Breast epithelium (tissue), 4 donors: ENCODE measurements at places on chromosomes 1 and 21. TPM values are rescaled to one million over a fixed set of nuclear protein-coding genes. Genes with fewer than 3 reads are reported as not detected.

Gene C1orf116
- 5.6 TPM for total RNA-seq

Gene FAM72A
- 0.98 TPM for total RNA-seq

- peak; percentile 45 for DNase-seq
- peak overlapping the region; percentile 95 for H3K27ac ChIP-seq
- H3K27me3 ChIP-seq = no peaks in the 10 kb centered on the region
- peak overlapping the region; percentile 96 for H3K4me3 ChIP-seq
Measured at GRCh38 chr1:247332623-247333361, 1.1 kb upstream of the ZNF496 start.

DNA sequence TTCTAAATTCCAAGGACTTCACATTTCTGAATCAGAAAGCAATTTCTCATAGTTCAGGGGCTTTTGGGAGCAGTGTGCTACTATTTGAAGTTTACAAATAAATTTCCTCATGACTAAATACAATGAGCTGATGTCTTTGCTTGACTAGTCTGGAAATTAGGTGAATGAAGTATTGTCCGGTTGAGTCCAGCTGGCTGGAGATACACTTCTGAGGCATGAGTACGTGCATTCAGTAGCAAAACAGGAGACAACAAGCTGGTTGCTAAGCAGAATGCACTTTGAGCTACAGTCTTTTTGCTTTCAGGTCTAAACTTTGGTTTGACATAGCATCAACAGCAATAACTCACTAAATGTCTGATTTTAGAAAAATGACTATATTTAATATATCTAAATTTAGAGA is 27.1 kb downstream of the ZNHIT6 start:
- H3K27ac ChIP-seq = no peak overlapping the region
- H3K36me3 ChIP-seq = no peaks in the 10 kb centered on the region
- H3K4me1 ChIP-seq = no peaks in the 10 kb centered on the region
- no peaks in the 10 kb centered on the region for H3K27me3 ChIP-seq

- no peak overlapping the region for H3K4me3 ChIP-seq
- H3K36me3 ChIP-seq = no peaks in the 10 kb centered on the region
- DNase-seq = no peak
- no peak overlapping the region for H3K27ac ChIP-seq
Measured at GRCh38 chr1:182761396-182762395, 27.9 kb upstream of the NPL start.

- H3K27ac ChIP-seq = no peak overlapping the region
- no peak for DNase-seq
- no peaks in the 10 kb centered on the region for H3K4me1 ChIP-seq
- H3K36me3 ChIP-seq = no peaks in the 10 kb centered on the region
Measured at GRCh38 chr1:99789715-99790114, 23.3 kb upstream of the FRRS1 start.

GRCh38 chr1:64199154-64199553 is 4.3 kb upstream of the UBE2U start:
- H3K27me3 ChIP-seq = no peaks in the 10 kb centered on the region
- no peak for DNase-seq
- no peak overlapping the region for H3K27ac ChIP-seq
- no peak overlapping the region for H3K4me3 ChIP-seq
- H3K36me3 ChIP-seq = no peaks in the 10 kb centered on the region

DNA sequence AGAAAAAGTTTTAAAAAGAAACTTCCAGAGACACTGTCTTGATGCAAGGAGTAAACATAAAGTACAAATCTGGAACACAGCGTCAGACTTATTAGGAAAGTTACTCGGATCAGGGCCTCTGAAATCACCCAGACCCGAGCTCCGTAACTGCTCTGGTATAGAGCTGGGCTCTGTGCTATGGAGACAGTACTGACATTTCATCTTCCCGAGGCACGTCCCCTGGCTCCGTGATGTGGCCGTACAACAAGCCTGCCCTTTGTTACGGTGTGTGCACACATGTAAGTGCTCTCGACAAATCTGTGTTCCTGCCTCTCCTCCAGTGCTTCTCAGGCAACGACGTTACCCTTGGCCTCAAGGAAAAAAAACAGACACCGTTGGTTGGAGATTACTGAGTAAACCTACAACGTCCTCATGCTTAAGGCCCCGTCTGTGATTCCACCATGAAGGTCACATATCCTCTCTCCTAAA is 107.0 kb upstream of the IRF2BP2 start:
- H3K27ac ChIP-seq = peak overlapping the region; percentile 58
- DNase-seq = no peak
- H3K4me3 ChIP-seq = no peak overlapping the region
